ENCODE measurements at places on chromosomes 4 and X. TPM values are rescaled to one million over a fixed set of nuclear protein-coding genes. Genes with fewer than 3 reads are reported as not detected.

The ABCG2 gene
- total RNA-seq, result 0.08 TPM

The ZFP92 gene
- 1.6 TPM for total RNA-seq

The HTR2C gene
- not detected for total RNA-seq

The FAM9B gene
- not detected for total RNA-seq

The PITX2 gene
- not detected for total RNA-seq

The UGT2A3 gene
- not detected for total RNA-seq

The FAM47A gene
- total RNA-seq, result not detected

GRCh38 chrX:119729408-119730201 is 28.8 kb upstream of the SOWAHD start:
- H3K27me3 ChIP-seq, result no peaks in the 10 kb centered on the region
- DNase-seq, result no peak
- H3K4me1 ChIP-seq, result peaks cover under 1% of the 10 kb centered on the region
- H3K36me3 ChIP-seq, result no peaks in the 10 kb centered on the region

DNA sequence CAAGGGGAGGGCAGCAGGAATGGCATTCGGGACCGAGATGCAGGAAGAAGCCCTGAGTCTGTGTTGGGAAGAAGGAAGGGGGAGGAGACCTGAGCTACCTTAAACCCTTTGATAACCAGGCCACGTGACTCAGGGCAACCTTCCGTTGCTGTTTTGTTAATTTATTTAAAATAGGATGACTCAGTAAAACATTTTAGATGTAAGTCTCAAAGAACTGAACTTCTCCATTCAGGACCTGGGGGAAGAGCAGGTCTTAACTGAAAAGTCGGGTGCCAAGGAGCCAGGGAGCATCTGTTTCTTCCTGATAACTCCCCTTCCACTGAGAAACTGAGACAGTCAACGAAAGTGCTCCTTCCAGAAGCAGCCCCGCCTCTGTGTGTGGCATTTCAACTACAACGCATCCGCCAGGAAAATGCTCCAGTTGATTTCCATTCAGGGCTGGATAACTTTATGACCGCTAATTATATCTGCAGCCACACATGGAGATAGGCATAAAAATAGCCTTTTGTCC is 88.0 kb downstream of the IRF2 start:
- no peak overlapping the region for H3K4me3 ChIP-seq
- H3K27ac ChIP-seq, result no peak overlapping the region
- H3K36me3 ChIP-seq, result peaks cover 30% of the 10 kb centered on the region
- H3K27me3 ChIP-seq, result no peaks in the 10 kb centered on the region

- no peaks in the 10 kb centered on the region for H3K27me3 ChIP-seq
- H3K36me3 ChIP-seq, result no peaks in the 10 kb centered on the region
- H3K4me1 ChIP-seq, result peaks cover 3% of the 10 kb centered on the region
These were observed 76.0 kb downstream of the PJA1 start for GRCh38 chrX:69089203-69089602.

- no peak overlapping the region for H3K27ac ChIP-seq
- H3K36me3 ChIP-seq, result peaks cover 1% of the 10 kb centered on the region
- H3K4me1 ChIP-seq, result no peaks in the 10 kb centered on the region
- H3K27me3 ChIP-seq, result peaks cover 58% of the 10 kb centered on the region
- DNase-seq, result no peak
- H3K4me3 ChIP-seq, result no peak overlapping the region
These were observed 48.3 kb downstream of the ABLIM2 start for GRCh38 chr4:8110071-8110986.

- H3K4me3 ChIP-seq, result no peak overlapping the region
- H3K36me3 ChIP-seq, result peaks cover 2% of the 10 kb centered on the region
- DNase-seq, result no peak
- no peaks in the 10 kb centered on the region for H3K27me3 ChIP-seq
These were observed 33.8 kb downstream of the LRPAP1 start for GRCh38 chr4:3498407-3498806.

- no peak for DNase-seq
- no peak overlapping the region for H3K27ac ChIP-seq
- H3K27me3 ChIP-seq, result peaks cover 8% of the 10 kb centered on the region
- no peaks in the 10 kb centered on the region for H3K4me1 ChIP-seq
These were observed 36.7 kb upstream of the MXD4 start for GRCh38 chr4:2298532-2298991.

GRCh38 chr4:15677507-15677988 is 4.1 kb upstream of the FAM200B start:
- H3K27ac ChIP-seq, result peak overlapping the region; percentile 66
- no peak overlapping the region for H3K4me3 ChIP-seq
- H3K36me3 ChIP-seq, result peaks cover 2% of the 10 kb centered on the region

DNA sequence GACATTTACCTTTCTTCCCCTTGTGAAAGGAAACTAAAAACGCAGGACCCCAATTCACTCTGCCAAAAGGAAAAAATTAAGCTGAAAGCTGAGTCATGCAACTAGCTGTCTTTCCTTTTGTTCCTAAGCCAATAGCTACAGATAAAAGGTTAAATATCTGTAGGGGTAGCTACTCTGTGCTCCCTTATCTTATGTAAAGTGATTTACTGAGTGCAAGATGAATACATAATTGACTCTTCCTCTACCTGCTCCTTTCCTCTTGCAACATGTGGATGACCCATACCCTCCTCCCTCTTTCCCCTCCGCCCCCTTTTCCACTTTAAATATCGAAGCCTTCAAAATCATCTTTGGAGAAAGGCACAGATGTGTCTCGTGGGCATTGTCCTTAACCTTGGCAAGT is 68.0 kb upstream of the ZNF157 start:
- no peaks in the 10 kb centered on the region for H3K36me3 ChIP-seq
- H3K4me1 ChIP-seq, result peaks cover under 1% of the 10 kb centered on the region
- no peak overlapping the region for H3K27ac ChIP-seq
- no peak overlapping the region for H3K4me3 ChIP-seq

DNA sequence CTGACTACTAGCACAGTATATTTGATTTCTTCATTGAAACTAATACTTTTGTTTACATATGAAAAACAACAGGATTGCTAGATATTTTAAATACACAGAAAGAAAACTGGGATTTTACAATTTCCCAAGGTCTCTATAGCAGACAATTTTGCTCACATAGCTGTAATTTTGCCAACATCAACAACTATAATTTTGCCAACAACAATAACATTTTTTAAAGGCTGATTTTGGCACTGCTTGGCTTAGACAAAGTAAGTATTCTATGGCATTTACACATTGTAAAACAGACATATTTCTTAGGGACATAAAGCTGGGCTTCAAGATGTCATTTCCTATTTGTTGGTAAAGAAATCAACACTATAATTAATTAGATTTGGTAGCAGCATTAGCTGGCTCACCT is 922.1 kb downstream of the RAB28 start:
- H3K4me3 ChIP-seq, result no peak overlapping the region
- DNase-seq, result no peak
- no peak overlapping the region for H3K27ac ChIP-seq
- H3K4me1 ChIP-seq, result no peaks in the 10 kb centered on the region

DNA sequence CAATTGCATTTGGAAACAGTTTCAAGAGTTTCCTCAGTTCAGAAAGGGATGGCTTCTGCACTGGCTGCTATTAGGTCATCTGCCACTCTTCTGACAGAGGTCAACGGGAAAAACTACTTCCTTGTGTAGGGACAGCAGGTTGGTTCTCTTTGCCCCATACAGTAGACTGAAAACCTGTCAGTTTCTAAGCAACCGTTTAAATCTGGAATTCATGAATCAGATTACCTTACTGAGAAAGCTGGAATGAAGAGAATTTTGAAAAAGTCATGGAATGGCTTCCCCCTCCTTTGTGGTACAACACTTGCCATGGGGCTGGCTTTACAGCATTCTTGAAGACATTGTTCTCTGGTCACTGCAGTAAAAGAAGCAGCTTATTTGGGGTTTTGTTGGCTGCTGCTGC is 240.3 kb downstream of the IL1RAPL2 start:
- DNase-seq, result no peak
- H3K36me3 ChIP-seq, result no peaks in the 10 kb centered on the region
- no peaks in the 10 kb centered on the region for H3K27me3 ChIP-seq
- no peak overlapping the region for H3K27ac ChIP-seq

- no peak for DNase-seq
- H3K4me3 ChIP-seq, result no peak overlapping the region
- H3K4me1 ChIP-seq, result peaks cover 5% of the 10 kb centered on the region
- peaks cover 74% of the 10 kb centered on the region for H3K27me3 ChIP-seq
These were observed 6.5 kb downstream of the PPP2R2C start for GRCh38 chr4:6465955-6466354.

DNA sequence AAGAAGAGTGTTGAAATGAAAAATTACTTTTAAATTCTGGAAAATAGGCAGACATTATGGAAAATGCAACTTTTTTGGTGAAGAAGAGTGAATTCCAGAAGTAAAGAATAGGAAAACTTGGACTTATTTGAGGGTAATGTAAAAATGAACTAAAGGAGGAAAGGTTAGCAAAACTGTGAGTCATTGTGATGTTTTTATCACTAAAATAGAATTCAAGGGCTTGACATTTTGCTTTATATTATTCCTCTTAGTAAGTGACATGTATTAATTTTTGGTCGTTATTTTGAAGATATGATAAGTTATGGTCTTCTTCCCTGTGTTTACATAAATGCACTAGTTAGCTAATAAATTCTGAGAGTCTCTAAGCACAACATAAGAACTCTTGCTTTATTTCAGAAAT is 390.9 kb downstream of the FAT4 start:
- no peaks in the 10 kb centered on the region for H3K36me3 ChIP-seq
- H3K4me1 ChIP-seq, result peaks cover 41% of the 10 kb centered on the region
- H3K27me3 ChIP-seq, result no peaks in the 10 kb centered on the region
- H3K27ac ChIP-seq, result peak overlapping the region; percentile 1

DNA sequence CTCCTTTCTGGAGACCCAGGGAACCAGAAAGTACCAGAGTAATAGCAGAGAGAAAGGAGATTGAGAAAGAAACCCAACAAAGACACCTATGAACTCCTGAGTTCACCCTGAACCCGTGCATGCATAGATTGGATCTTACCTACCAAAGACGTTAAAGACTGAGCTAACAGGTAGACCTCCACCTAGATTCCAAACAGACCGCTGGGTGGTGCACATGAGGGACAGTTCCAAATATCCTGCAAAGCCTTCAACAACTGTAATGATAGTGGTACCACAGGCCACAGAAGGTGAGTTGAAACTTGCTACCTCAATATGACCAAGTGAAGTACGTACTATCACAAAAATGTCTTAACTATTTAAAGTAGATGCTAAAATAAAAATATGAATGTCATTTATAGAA is 34.0 kb upstream of the NR0B1 start:
- H3K27ac ChIP-seq, result no peak overlapping the region
- H3K4me3 ChIP-seq, result no peak overlapping the region
- H3K36me3 ChIP-seq, result no peaks in the 10 kb centered on the region
- peaks cover 18% of the 10 kb centered on the region for H3K27me3 ChIP-seq
- DNase-seq, result no peak

- DNase-seq, result no peak
- H3K4me1 ChIP-seq, result peaks cover 92% of the 10 kb centered on the region
- H3K4me3 ChIP-seq, result no peak overlapping the region
- peak overlapping the region; percentile 100 for H3K27ac ChIP-seq
These were observed 37.5 kb downstream of the AFAP1 start for GRCh38 chr4:7902101-7902553.

DNA sequence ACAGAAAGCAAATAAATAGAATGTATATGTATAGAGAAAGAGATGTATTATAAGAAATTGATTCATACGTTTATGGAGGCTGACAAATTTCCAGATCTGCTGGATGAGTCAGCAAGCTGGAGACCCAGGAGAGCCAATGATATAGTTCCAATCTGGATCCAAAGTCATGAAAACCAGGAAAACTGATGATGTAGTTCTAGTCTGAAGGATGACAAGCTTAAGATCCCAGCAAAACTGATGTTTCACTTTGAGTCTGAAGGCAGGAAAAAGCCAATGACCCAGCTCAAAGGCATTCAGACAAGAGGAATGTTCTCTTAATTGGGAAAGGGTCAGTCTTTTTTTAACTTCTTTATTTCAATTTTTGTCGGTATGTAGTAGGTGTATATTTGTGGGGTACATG is 102.6 kb downstream of the LHFPL1 start:
- H3K4me1 ChIP-seq, result no peaks in the 10 kb centered on the region
- no peak overlapping the region for H3K27ac ChIP-seq
- H3K27me3 ChIP-seq, result peaks cover 3% of the 10 kb centered on the region
- H3K4me3 ChIP-seq, result no peak overlapping the region
- DNase-seq, result no peak
- no peaks in the 10 kb centered on the region for H3K36me3 ChIP-seq

GRCh38 chr4:185142912-185143600 is at the start of gene SLC25A4:
Gene SLC25A4, plus strand, starts transcription at chr4:185143266. Its CDS starts 107 bp downstream, at chr4:185143373.
- DNase-seq, result no peak
- no peaks in the 10 kb centered on the region for H3K27me3 ChIP-seq
- peaks cover 1% of the 10 kb centered on the region for H3K36me3 ChIP-seq
- peak within 1 kb of the TSS; percentile 71 for H3K27ac ChIP-seq

DNA sequence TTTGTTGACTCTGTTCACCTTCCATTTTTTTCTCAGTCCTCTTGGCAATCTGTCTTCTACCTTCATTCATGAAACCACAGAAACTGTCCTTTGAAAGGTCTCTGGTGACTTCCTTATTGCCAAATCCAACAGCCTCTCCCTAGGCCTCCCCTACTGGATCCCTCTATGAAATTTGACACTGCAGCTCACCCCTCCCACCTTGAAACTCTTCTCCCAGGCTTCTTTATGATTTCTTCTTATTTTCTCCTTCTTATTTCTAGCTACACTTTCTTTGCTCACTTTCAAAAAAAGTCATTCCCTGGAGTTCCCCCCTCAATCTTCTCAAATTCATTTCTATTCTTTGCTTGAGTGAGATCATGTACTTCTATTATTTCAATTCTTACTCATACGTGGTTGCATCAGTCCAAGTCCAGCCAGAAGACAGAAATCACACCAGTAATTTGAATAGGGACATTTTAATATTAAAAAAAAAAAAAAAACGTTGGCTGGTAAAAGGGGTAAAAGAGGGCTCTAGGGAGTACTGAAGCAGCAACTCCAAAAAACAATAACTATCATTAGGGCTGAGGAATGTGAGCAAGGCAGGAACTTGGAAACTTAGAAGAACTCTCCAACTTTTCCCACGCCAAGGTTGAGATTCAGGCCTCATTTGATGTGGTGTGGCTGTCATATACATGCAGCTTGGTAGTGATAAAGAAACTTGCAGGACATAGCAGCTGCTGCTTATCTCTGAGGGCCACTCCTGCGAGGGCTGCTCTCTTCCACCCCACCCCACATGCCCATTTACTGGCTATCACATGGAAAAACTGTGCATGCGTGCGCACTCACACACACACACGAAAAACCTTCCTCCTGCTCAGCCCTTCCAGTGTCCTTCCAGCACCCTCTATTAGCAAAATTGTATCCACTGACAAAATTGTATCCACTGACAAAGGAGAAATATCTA is 169.8 kb upstream of the GALNT7 start:
- no peak for DNase-seq
- H3K4me3 ChIP-seq, result no peak overlapping the region
- peaks cover 58% of the 10 kb centered on the region for H3K4me1 ChIP-seq
- peak overlapping the region; percentile 96 for H3K27ac ChIP-seq
- no peaks in the 10 kb centered on the region for H3K27me3 ChIP-seq
